ENCODE measurements at places on chromosomes 11 and 22. TPM values are rescaled to one million over a fixed set of nuclear protein-coding genes. Genes with fewer than 3 reads are reported as not detected.

DNA sequence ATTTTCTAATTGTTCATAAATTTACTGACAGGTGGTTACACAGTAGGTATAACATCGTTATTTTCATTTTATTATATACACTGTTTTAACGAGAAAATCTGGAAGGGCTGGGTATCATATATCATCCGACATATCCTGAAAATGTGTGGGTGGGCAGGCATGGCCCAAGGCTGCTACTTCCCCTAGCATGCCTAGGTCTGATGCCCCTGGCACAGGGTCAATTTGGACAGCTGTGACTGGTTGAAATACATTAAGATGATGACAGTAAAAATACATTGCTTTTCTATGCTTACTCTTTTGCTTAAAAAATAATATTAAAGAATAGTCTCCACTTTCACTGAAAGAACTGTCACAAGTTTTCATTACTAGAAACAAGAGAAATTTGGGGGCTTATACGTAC is 908.8 kb downstream of the OPCML start:
- no peak for DNase-seq

Gene HTR3B
- not detected for total RNA-seq

- no peak for DNase-seq
These were observed 2.0 kb upstream of the TESMIN start for GRCh38 chr11:68753300-68753699.

Gene FGF19
- total RNA-seq, result not detected

GRCh38 chr11:65468874-65469333 is 29.9 kb upstream of the MALAT1 start:
- no peak for DNase-seq

GRCh38 chr11:15940462-15941205 is 415.7 kb downstream of the SOX6 start:
- DNase-seq, result no peak

DNA sequence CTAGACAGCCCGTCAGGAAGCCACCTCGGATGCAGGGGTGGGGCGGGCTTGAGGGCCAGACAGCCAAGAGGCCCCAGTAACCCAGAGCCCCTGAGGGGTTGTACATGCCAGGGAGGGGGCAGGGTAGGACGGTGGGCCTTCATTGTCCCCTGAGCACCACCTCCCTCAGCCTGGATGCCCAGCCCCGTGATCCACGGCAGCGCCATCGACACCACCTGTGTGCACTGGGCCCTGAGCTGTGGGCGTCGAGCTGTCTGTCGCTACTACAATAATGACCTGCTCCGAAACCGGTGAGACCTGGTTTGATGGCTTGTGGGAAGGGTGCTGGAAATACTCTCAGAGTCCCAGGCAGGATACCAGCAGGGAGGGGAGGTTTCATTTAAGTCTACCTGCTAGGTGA is 37.4 kb upstream of the TPBGL start:
- no peak for DNase-seq

DNA sequence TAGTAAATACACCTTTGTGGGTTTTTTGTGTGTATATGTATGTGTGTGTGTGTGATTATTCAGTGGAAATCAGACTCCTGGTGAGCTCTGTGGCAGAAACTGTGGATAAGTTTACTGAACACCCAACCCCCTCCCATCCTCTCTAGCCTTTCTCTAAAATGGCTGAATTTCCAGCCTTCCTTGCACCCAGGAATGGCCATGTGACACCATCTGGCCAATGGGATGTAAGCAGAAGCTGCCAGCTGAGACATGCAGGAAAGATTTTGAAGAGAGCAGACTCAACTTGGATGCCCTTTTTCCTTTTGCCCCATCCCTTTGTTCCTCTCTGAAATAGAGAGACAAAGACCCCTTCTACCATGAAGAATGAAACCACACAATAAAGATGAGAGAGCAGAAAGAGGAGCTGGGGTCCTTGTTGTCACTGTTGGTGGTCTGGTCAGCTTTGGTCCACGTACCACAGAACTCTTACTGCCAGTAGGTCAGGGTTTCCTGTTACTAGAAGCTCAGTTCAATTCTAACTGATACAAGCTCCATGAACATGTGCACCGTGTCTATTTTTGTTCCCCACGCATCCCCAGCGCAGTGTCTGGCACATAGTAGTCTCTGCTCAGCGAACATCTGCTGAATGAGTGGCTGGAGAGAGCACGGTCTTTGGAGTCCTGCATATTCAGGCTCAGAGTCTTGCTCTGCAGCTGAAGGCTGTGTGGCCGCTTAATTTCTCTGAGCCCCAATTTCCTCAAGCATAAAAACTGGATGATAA is 57.5 kb downstream of the SEZ6L start:
- DNase-seq, result no peak

- no peak for DNase-seq
These were observed 50.7 kb downstream of the TSPAN18 start for GRCh38 chr11:44777209-44778194.

Gene GPR83
- not detected for total RNA-seq

Gene POU2AF2
- total RNA-seq, result not detected

DNA sequence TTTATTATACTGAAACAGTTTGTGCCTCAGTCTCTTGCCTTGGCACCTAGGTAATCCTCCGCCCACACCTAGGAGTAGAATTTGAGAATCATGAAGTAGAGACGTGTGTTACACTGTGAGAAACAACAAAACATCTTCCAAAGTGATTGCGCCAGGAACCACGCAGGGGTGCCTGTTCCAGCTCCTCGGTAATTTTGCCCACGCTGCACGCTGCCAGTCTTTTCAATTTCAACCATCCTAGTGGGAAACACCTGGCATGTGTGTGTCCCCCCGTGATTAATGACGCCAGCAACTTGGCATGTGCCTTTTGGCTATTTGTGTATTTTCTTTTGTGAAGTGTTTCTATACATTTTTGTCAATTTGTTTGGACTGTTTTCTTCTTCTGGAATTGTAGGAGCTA is 919.1 kb downstream of the BRD1 start:
- DNase-seq, result no peak

Gene RFPL2
- not detected for total RNA-seq

DNA sequence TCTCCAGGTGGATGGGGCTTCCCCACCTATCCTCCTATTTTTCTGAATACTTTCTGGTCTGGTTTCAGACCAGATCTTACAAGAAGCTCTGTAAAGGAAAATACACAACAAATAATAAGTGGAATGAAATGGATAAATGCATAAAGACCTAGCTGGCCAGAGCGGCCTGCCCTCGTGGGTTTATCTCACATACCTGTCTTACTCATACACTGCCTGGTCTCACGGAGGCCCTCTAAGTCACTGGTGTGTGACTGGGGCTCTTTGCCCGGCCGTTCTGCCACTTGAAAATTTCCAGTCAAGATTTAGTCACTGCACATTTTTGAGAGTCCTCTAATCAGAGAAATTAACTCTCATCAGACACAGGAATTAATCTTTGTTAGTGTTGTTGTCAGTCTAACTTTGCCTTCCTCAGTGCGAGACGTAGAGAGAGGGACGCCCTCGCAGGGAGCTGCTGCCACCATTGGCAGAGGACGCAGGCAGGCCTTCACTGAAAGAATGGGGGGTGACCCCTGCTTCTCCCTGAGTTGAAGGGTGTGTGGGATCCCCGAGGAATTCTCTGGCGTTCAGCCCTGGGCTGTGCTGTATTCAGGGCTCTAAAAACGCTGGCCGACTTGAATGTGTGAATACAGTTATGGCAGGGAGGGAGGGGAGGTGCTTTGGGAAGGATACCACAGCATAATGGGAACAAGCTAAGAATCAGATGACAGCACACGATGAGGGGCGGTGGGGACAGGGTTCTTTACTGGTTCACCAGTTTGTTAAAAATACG is 46.3 kb upstream of the CADM1 start:
- DNase-seq, result no peak

DNA sequence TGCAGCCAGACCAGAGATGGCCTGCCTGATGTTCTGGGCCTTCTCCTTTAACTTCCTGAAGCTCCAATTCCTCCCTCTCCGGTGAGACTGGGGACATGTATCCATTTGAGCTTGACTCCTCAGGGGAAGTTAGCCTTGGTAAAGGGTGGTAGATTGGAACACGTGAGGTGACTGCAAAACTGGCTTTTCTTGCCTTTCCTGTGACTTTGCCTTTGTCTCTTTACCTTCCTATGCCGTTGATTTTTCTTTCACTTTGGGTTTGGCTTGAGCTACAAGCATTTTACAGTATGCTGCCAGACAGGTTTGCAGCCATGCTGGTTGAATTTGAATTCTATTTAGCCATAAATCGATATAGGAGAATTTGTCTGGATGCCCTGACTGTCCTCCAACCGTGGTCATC is 16.8 kb upstream of the GLYATL1 start:
- DNase-seq, result no peak

- DNase-seq, result no peak
These were observed 9.0 kb downstream of the POLR3H start for GRCh38 chr22:41535244-41535643.

Gene ADM
- total RNA-seq, result 14.3 TPM

Gene TRPM5
- total RNA-seq, result not detected

DNA sequence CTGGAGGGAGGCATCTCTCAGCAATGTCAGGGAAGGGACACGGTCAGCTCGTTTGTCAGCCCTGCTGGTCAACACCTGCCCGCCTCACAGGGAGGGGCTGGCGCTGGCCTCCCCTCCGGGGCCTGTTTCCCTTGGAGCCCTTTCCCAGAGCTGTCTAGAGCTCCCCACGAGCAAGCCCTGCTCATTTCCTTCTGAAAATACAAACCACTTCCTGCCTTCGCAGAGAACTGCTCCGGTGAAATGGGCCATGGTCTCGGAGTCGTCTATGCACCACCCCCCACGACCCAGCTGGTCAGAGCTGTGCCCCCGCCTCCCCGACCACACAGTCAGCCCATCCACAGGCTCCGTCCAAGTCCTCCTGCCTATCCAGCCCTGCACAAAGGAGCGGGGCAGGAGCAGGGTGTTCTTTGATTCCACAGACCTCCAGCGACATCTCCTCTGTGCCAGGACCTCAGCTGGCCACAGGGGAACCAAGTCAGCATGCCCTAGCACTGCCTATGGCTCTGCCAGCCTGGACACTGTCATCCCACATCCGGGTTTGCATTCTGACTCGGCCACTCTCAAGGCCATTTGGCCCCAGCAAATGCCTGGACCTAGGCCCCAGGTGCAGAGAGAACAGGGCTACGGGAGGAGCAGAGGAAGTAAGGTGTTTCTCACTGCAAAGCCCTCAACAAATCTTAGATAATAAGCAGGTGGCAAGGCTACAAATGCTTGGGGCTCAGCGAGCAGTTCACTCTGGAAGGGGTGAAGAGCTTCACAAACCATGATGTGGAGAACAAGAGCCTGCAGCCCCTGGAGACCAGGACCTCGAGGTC is 82.1 kb upstream of the WNT11 start:
- no peak for DNase-seq

Gene NEFH
- not detected for total RNA-seq

DNA sequence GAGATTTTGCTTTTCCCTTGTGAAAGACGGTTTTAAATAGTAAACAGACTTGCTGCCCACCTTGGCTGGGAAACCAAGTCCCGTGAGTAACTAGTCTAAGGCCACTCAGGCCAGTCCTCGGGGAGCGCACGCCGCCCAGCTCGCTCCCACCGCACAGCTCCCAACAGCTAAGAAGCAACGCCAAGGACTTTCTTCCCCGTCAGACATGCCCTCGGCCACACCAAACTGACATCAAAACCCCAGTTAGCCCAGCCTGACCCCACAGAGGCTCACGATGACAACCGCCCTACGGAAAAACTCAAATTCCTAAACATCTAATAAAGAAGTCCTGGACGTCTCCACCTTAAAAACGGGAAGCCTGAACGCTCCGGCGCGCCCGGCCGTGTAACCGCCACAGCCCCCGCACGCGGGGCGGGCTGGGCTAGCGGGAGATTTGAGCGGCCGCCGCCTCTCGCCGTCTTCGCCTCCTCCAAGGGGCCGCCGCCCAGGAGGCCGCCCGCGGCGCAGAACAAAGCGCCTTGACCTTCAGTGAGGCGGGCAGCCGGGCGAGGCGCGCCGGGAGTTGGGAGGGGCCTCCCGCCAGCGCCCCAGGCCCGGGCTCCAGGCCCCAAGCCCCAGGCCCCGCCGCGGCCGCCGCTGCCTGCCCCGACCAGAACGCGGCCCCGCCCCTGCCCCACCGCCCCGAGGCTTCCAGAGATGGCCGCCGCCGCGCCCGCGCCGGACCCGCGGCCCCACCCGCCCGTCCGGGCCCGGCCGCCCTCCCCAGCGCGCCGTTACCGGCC is 486 bp downstream of the NAP1L4 start:
- DNase-seq, result no peak

- no peak for DNase-seq
These were observed 108.4 kb downstream of the ZNF280B start for GRCh38 chr22:22400099-22400498.

- DNase-seq, result no peak
These were observed 15.9 kb downstream of the MED15 start for GRCh38 chr22:20523086-20523983.

DNA sequence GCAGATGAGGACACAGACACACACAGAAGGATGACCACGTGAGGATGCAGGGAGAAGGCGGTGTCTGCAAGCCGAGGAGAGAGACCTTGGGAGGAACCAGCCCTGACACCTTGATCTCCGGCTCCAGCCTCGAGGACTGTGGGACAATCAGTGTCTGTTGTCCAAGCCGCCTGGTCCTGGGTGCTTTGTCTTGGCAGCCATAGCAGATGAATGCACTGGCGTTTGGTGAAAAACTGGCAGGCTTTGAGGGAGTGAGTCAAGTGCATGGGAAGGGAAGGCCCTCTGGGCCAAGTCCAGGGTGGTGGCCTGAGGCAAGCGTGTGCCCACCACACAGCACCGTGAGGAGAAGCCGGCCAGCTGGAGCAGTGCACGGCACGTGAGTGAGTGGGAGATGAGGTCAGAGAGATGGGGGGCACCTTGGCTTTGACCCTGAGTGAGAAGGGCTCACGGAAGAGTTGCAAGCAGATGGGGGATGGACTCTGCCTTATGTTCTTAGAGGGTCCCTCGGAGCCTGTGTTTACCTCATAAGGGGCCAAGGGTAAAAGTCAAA is 12.4 kb upstream of the BRSK2 start:
- DNase-seq, result no peak

Gene SERPIND1
- total RNA-seq, result not detected

Gene FOLH1
- total RNA-seq, result 2.5 TPM

- no peak for DNase-seq
These were observed 2.0 kb upstream of the TCIRG1 start for GRCh38 chr11:68036717-68037239.

- DNase-seq, result no peak
These were observed 142.8 kb downstream of the NECTIN1 start for GRCh38 chr11:119586181-119586580.

Gene CAPN5
- 11.2 TPM for total RNA-seq

Gene FAM83F
- 25.5 TPM for total RNA-seq

Gene FOSL1
- 53.7 TPM for total RNA-seq

- no peak for DNase-seq
These were observed 1339.5 kb downstream of the BRD1 start for GRCh38 chr22:48488149-48488551.

Gene TEX54
- total RNA-seq, result not detected

Gene MYO18B
- total RNA-seq, result 0.22 TPM

DNA sequence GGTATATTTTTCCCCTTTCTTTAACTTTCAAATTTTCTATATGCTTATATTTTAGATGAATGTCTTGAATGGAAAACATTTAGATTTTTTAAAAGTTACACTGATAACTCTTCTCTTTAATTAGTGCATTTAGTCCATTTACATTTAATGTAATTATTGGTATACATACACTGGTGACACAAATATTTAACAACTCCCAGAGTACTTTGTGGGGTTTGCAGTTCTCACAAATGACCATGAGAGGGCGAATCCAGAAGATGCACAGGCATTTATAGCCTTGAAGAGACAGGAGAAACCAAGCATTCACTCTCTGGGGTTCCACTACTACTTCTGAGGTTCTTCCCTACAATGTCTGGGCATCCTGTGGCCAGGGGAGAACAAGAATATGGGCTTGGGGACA is 125.1 kb downstream of the TIMP3 start:
- no peak for DNase-seq

Gene APOA1
- total RNA-seq, result not detected

- no peak for DNase-seq
These were observed 107.1 kb upstream of the CADM1 start for GRCh38 chr11:115611343-115611742.
